T-helper 2 cell (primary cell): ENCODE measurements at places on chromosomes 11 and 22.

- DNase-seq, result no peak
Measured at GRCh38 chr22:50016988-50017700, 4.6 kb upstream of the IL17REL start.

- no peak for DNase-seq
Measured at GRCh38 chr11:36186340-36187175, 102.7 kb downstream of the COMMD9 start.

- no peak for DNase-seq
Measured at GRCh38 chr11:77503006-77503405, 29.1 kb upstream of the PAK1 start.

DNA sequence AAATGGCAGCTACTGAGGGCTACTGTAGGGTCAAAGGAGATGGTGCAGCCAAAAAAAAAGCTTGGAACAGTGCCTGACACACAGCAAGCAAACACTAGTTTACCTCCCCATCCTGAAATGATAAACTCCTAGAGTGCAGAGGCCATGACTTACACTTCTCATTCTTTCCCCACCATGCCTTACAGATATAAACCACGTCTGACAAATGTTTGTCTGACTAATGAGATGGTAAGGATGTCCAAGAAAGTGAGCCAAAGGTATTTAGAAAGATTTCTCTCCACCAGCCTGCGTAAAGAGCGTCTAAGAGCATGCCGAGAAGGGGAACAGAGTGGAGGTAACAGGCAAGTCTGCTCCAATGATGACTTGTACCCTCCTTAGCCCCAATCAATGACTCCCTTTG is 99.0 kb downstream of the LARGE1 start:
- no peak for DNase-seq

DNA sequence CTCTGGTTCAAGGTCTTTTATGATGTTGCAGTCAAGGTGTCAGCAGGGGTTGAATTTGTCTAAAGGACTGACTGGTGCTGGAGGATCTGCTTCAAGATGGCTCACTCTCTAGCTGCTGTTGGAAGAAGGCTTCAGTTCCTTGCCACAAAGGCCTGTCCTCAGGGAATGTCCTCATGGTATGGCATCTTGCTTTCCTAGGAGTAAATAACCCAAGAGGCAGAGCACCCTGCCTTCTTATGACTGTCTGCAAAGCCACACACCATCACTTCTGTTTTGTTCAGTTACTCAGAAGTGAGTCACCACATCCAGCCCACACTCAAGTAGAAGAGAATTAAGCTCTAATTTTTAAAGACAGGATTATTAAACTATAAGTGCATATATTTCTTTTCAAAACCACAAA is 45.2 kb downstream of the PLAAT5 start:
- DNase-seq, result no peak

- no peak for DNase-seq
Measured at GRCh38 chr11:117973503-117973860, 12.7 kb upstream of the IL10RA start.
